Effector memory CD8-positive, alpha-beta T cell (primary cell): ENCODE measurements at places on chromosomes 13 and 19.

- no peak for DNase-seq
Observed at GRCh38 chr13:35990196-35990595, 141.0 kb downstream of the DCLK1 start.

DNA sequence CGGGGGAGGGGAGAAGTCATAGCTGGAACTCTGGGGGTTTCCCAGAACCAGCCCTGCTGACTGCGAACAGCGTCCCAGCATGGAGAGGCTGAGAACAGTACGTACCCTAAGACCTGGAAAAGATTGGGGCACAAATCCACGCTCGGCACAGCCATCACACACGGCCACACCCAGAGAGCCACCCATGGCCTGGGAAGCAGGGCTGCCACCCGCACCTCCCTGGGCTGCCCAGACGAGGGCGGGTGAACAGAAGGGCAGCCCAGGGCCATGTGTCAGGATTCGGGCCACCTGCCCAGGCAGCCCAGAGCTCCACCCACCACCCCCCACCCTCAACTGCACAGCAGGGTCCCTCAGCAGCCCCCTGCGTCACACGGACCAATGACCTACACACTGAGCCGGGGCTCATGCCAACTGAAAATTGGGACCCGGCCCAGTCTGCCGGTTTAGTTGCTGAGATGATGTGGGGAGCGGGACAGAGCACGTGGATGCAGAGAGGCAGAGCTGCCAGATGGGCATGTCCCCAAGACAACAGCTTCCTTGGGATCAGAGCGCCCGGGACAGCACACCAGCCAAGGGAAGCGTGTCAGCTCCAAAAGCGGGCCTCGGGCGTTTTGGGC, 8.5 kb downstream of the UBXN6 start:
- DNase-seq = no peak

DNA sequence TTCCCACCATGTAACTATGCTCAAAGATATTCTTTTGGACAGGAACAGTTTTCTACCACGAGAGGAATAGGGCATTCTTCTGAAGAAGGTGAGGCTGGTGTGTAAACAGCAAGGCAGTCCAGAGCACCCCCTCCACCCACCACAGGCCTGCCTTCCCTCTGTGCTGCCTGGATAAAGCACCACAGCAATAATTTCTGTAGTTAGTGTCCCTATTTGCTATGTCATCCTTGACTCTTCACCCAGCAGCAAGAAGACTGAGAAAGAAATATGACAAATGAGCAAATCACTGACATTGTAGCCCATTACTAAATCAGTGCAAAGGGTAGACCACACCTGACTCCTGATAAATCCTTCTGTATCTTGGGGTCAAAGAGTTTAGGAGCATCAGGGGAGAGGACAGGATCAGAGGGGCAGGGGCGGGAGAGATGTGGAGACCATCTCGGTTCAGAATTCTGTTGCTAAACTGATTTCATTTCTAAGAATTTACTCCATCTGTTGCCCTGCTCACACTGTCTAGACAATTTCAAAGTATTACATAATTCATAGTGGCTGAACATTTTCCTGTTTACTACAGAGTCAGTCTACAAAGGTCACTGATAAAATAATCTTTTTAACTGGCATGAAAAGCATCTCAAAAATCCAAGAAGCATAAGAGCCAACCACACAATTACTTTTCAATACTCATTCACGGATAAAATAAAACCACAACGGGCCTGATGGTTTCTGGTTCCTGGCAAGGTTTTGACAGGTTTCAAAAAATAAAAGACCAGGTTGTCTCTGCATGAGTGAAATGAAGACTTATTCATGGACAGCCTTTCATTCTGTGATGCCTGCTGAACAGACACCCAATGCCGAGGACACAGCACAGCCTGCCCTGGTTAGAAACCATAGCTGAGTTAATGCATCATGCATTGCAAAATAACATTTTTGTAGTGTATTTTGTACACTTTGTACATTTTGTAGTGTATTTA, 88.4 kb upstream of the IRS2 start:
- DNase-seq = no peak

GRCh38 chr13:93199856-93200255, 26.8 kb upstream of the GPC6 start:
- no peak for DNase-seq

- DNase-seq = no peak
Observed at GRCh38 chr19:46213156-46213555, 16.4 kb upstream of the IGFL1 start.

DNA sequence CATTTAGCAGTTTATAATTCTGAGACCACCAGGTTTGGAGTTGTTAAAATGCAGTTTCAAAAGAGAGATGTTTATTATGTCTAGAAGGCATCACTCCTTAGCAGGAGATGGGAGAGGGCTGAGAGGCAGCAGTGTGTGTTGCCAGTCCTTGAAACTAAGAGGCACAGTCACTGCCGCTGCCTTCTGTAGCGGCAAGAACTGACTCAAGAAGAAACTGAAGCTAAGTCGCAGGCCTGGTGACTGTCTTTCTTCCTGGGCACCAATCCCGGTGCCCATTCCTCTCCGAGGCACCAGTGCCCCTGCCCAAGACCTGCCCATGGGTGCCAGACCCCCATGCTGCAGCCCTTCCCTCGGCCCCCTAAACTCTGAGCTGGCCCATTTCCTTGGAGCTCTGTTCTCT, 20.1 kb downstream of the N4BP2L1 start:
- no peak for DNase-seq

- DNase-seq = no peak
Observed at GRCh38 chr13:41241626-41242025, 21.8 kb downstream of the MTRF1 start.

GRCh38 chr13:32829269-32829668, 187.0 kb upstream of the KL start:
- no peak for DNase-seq

DNA sequence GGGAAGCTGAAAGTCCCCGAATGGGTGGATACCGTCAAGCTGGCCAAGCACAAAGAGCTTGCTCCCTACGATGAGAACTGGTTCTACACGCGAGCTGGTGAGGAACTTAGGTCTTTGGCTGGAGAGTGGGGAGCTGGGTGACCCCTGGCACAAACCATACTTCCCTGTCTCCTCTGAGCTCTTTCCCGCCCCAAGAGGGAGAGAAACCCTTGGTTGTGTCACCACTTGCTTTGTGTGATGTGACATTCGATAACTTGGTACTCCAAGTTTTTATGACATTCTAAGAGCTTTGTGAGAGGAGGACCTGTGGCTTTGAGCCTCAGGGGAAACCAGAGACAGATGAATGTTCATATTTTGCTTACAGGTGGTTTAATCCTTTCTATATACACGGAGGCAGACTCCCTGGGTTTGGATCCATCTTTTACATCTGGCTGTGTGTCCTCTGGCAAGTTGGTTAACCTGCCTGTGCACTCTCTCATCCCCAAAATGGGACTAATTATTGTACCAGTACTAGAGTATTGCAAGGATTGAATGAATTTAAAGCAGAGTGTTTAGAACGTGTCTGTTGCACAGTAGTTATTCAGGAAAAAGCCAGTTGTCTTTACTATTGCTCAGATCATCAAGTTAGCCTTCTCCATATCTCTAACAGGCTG, 1.2 kb downstream of the RPS19 start:
- no peak for DNase-seq

- DNase-seq = no peak
Observed at GRCh38 chr19:10756791-10757190, 38.9 kb downstream of the DNM2 start.

DNA sequence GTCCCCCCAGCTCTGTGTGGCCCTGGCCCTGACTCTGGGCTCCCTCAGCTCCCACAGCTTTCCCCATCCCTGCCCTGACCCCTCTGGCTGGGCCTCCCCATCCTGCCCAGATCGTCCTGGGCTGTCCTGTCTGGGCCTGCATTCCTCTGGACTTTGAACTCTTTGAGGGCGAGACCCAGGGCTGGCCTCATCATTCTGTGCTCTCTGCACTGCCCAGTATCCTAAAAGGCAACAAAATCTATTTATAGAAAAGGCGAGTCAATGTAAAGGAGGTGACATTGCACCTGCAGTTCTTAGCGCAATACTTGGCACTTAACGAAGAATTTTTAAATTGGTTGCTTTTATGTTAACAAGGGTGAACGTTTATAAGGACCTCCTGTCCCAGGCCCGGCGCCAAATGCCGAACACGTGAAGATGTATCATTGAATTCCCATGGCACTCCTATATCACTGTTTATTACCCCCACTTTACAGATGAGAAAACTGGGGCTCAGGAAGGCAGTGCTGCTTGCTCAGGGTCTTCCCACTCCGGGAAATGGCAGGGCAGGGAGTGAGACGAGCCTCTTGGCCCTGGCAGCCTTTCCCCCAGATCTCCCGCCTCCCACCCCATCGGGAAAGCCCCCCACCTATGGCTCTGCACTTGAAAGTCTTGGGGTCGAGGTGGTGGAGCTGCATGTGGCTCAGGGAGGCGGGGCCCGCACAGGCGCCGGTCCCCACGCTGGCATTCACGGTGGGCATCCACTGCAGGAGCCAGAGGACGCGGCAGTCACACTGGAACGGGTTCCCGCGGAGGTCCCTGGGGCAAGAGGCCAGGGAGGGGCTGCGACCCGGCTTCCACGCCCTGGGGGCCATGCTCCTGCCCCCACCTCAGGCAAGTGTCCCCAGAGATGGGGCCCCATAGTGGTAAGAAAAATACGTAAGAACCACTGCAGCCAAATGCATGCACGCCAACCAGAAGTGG, 3.8 kb downstream of the LGI4 start:
- no peak for DNase-seq

- no peak for DNase-seq
Observed at GRCh38 chr13:96671073-96671472, 323.2 kb downstream of the OXGR1 start.

GRCh38 chr19:46040952-46041500, at the start of gene IGFL4:
Gene IGFL4 (minus strand): TSS chr19:46041002. CDS start chr19:46040962, 40 bp downstream.
- no peak for DNase-seq

- DNase-seq = no peak
Observed at GRCh38 chr13:88107570-88107969, 436.4 kb downstream of the SLITRK5 start.

DNA sequence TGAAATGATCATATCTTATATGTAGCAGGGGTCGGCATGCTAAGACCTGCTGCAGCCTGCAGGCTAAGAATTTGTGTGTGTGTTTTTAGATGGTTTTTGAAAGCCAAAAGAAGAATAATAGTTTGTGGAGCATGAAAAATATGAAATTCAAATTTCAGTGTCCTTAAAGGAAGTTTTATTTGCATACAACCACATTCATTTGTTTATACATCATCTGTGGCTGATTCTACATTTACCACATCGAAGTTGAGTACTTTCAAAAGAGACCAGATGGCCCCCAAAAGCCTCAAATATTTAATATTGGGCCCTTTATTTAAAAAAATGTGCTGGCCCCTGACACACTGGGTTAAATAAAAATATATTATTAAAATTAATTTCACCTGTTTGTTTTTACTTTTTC, 1.3 kb downstream of the HAS1 start:
- DNase-seq = no peak

DNA sequence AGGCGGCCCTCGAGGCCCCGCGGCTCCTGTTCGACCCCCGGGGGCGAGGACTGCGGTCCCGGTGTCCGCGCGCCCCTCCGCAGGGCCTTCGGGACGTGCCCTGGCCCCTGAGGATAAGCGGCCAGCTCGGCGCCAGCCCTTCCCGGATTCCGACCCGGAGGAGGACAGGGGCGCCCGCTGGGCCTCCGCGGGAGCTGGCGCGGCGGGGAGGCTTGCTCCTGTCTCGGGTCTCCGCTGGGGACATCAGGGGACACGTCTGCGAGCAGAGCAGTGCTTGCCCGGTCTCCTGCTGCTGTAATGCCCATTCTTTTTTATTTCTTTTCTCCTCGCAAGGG, 829 bp downstream of the B3GLCT start:
- DNase-seq = peak; percentile 40

GRCh38 chr13:52454459-52454819, 839 bp upstream of the CKAP2 start:
- peak; percentile 21 for DNase-seq

GRCh38 chr13:36146511-36147269, 15.5 kb upstream of the DCLK1 start:
- no peak for DNase-seq

DNA sequence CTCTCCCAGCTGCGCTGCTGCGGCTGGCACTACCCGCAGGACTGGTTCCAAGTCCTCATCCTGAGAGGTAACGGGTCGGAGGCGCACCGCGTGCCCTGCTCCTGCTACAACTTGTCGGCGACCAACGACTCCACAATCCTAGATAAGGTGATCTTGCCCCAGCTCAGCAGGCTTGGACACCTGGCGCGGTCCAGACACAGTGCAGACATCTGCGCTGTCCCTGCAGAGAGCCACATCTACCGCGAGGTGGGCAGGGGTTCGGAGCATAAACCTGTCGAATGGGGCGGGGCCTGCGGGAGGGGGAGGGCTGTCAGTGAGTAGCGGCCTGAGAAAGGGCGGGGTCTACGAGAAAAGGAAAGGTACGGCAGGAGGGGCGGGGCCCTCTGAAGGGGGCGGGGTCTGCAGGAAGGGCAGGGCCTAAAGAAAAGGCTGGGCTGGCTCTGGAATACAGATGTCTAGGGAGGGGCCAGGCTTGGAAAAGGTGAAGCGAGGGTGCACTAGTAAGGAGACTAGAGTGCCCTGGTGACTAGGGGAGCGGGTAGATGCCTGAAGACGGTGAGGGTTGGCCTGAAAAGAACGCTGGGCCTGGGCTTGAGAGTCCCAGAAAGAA, 3.6 kb downstream of the CD37 start:
- no peak for DNase-seq

DNA sequence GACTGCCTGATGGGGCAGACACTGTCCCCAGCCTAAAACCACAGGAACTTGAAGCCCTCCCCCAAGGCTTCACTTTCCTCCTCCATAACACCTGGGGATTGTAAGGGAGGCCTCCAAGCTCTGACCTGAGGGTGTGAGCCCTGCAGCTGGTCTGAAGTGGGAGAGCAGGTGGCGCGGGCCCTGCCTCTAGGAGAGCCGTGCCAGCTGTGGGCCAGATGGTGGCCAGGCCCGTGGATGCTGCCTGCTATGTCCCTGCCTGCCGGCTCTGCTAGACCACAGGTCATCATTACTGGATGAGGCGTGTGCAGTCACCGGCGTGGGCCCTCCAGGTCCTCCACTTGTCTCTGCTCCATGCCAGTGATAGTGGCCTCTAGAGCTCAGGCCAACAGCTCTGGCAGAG, 3.5 kb upstream of the KLHL26 start:
- DNase-seq = no peak

- DNase-seq = no peak
Observed at GRCh38 chr13:78036841-78037240, 118.2 kb upstream of the EDNRB start.
